Stimulated activated CD4-positive, alpha-beta T cell treated with anti-CD3 and anti-CD28 coated beads, Interleukin-12 subunit alpha, Interleukin-12 subunit beta, amount 100 ng/mL, for 48 hours (primary cell): ENCODE measurements at places on chromosomes 12 and 14.

DNA sequence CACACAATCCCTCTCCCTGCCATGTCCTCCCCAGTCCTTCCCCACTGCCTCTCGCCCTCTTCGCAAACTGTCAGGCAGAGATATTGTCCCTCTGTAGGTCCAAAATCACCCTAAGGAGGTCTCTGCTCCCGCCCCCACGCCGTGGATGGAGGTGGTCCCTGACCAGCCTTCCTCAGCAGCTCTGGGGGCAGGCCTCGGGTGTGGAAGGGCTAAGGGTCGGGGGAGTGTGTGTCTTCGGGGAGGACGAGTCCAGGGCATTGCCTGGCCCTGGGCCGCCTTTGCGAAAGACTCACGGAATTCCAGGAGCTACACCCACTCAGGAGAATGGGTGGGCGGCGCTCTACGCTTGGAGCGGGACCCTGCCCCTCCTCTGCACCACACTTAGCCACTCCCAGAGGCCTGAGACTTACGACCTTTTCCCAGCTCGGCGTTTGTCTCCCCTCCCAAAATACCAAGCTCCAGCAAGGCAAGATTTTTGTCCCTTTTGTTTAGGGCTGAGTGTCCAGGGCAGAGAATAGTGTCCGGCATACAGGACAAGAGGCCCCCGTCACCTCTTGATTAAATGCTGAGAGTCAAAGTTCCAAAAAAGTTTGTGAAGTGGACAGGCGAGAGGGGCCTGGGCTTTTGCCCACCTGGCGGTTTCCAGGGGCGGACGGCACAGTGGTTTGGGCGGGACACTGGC is 881 bp downstream of the PYGL start:
- no peak for DNase-seq

DNA sequence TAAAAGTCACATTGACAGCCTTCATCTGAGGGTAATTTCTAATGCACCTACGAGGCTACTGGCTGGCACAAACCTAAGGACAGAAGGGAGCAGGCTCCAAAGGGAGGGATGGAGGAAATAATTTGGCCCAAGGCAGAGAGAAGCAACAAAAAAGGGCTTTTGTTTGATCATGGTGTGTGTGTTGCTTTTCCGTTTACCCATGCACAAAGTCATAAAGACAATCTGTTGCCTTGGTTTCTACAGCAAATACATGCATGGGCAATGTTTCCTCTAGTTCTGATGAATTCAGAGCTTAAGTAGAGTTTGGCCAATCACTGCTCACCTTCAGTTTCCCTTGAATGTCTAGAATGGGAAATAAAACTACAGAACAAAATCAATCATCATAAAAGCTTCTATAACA is 262.5 kb upstream of the CAND1 start:
- no peak for DNase-seq

DNA sequence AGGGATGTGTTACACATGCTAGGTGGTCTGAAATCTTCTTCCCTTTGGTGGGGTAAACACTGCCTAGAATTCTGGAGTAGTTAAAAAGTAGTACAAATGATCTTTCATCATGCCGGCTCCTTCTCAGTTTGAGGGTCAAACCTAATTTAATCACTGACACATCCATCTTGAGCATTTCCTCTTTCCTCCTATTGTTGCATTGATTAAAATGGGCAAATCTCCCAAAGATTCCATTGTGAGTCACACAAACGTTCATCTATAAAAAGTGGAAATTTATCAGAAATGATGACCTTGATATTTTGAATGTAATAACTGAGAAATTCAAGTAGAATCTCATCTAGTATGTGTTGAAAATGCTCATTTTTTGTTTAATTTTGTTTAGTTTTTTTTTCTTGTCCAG is 996.0 kb downstream of the NRXN3 start:
- no peak for DNase-seq

GRCh38 chr12:96364092-96364700 is 36.0 kb downstream of the CDK17 start:
- DNase-seq, result no peak

GRCh38 chr12:129753586-129753985 is 150.2 kb downstream of the TMEM132D start:
- DNase-seq, result no peak

DNA sequence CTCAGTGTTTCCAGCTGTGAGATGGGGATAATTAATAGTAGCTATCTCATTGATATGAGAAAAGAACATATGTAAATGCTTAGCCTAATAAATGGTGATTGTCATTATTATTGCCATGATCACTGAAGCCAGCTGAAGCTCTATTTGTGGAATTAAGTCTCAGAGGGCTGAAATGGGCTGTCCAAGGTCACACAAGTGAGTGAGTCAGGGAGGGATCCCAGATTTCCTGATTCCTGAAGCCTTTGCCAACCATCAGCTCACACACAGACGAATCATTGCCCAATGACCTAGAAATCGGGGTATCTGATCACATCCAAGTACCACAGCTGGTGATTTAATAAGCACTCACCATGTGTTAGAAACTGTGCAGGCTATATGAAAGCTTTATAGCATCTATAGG is 21.6 kb upstream of the TMEM229B start:
- DNase-seq, result no peak

- DNase-seq, result no peak
Measured at GRCh38 chr14:29236401-29236800, 469.8 kb downstream of the FOXG1 start.

DNA sequence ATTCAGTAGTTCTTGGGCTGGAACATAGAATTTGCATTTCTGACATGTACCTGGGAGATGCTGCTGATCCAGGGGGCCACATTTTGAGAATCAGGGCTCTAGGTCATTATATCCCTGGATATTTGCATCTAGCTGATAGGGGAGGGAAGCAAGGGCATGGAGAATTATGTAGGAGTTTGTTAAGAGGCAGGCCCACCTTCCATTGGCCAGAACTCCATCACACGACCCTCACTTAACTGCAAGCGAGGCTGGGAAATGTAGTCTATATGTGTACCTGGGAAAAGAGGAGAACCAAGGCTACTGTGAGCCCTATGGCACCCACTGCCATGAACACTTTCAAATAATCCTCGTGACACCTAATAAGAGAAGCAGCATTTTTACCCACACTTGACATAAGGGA is 657.6 kb downstream of the MED13L start:
- no peak for DNase-seq

GRCh38 chr12:131901431-131902331 is 7.3 kb downstream of the ULK1 start:
- no peak for DNase-seq

DNA sequence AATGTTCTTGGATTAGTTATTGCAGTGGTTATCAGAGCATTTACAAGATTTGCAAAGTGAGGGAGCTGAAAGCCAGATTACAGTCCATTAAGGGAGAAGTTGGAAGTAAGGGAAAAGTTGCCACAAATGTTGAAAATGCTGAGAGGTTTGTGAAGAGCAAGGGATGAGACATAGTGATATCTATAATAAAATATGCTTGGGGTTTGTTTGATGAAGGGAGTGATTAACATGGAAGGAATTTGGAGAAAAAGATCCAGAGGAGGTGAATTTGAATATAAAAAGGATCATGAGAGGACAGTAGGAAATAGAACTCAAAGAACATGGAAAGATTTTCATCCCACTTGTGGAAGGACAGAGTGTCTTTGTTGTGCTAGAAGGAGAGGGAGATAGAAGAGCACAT is 19.3 kb upstream of the CCER1 start:
- DNase-seq, result no peak

- DNase-seq, result no peak
Measured at GRCh38 chr14:72856530-72857266, 37.2 kb downstream of the DPF3 start.

GRCh38 chr14:102781063-102781462 is 3.8 kb downstream of the TRAF3 start:
- no peak for DNase-seq

DNA sequence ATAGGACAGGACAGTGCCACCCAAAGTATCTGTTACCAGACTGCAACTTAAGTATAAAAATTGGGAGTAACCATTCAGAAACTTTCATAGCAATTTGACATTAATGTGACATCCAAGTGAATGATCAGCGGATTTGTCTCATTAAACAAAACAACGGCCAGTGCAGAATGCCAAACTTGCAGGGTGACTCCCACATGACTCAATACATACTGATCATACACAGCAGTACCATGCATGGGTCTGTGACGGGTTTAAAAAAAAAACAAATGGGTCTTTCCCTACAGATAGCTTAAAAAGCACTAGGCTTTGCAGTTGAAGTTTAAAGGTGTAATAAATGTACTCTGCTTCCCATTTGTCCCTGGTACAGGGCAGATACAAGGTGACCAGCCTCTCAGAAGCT is 116.6 kb downstream of the SLC35F4 start:
- no peak for DNase-seq

- no peak for DNase-seq
Measured at GRCh38 chr12:104582739-104583138, 126.0 kb downstream of the CHST11 start.

GRCh38 chr12:116411977-116412376 is 134.5 kb upstream of the MED13L start:
- no peak for DNase-seq

GRCh38 chr14:51424561-51425251 is 184.7 kb downstream of the TMX1 start:
- DNase-seq, result no peak

GRCh38 chr12:24421759-24422158 is 472.3 kb upstream of the SOX5 start:
- no peak for DNase-seq

DNA sequence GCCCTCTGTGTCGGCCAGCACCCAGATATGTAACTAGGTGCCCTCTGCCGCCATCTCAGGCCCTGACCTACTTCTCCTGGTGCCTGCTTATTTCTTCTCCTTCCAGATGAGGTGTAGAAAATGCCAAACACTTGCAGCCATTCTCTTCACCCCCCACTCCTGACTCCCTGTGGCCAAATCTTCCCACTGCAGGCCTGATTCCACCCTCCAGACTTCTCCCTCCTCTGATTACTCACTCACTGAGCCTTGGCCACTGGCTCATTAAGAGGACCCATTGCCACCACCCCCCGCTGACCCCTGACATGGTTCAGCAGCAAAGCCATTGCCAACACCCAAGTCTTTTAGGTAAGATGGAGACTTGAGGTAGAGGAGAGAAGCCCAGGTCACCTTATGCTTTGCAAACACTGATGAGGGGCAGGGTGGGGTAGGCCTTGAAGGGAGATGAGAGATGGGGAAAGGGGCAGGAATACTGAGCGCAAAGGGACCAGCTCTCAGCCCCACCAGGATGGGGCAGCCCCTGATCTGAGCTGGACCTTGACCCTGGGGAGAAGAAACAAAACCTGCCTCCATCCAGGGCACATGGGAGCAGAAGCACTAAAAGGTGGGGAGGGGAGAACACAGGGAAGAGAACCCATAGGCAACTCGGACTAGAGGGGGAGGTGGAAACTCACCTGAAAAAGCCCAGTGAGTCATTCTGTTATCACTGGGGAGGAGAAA is 25.1 kb upstream of the ANO2 start:
- no peak for DNase-seq
